ENCODE measurements at places on chromosomes 3 and 15.

DNA sequence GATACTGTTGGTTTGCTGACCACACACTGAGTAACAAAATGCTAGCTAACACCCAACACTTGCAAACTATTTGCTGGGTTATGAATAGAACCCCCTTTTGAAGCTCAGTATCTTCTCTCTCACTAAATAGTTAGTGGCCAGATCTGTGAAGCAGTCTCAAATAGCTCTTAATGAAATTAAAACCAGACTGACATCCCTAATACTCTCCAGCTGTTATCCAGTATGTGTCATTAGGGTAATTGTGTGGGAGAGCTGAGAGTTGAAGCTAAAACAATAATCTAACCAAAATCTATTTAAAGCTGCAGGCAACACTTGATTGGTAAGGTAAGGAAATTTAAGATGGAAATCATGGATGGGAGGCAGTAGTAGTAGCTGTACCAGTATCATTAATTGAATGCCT lies 110.4 kb upstream of the RORA start:
- no peak for DNase-seq

GRCh38 chr3:94162700-94163099 lies 99.8 kb downstream of the NSUN3 start:
- DNase-seq: no peak

- no peak for DNase-seq
These were observed 11.9 kb upstream of the TF start for GRCh38 chr3:133734305-133734704.

DNA sequence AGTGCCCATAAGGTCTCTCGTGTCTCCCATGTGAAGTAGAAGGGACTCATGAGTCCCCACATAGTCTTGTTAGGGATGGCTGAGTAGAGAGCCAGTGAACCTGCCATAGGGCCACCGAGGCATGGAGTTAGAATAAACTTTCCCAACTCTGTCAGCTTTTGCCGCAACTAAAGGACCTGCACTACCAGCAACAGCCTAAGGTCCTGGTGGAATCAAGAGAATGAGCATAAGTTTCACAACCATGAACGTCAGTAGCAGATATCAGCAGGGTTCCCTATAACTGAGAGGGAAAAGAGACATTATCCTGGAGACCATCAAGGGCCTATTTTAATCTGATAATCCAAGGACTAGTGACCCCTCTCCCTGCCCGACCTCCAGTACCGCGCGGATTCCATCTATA lies 60.3 kb upstream of the FNDC3B start:
- DNase-seq: no peak

GRCh38 chr3:190239325-190239724 lies 82.9 kb downstream of the CLDN1 start:
- no peak for DNase-seq

GRCh38 chr3:120424976-120425570 lies 25.7 kb downstream of the FSTL1 start:
- no peak for DNase-seq

DNA sequence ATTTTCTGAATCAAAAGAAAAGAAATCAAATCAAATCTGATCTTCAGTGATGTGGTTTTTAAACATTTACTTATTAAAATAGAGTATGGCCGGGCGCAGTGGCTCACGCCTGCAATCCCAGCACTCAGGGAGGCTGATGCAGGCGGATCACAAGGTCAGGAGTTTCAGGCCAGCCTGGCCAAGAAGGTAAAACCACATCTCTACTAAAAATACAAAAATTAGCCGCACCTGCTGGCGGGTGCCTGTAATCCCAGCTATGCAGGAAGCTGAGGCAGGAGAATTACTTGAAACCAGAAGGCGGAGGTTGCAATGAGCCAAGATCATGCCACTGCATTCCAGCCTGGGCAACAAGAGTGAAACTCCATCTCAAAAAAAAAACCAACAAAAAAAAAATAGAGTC lies 169.1 kb downstream of the ULK4 start:
- DNase-seq: no peak

DNA sequence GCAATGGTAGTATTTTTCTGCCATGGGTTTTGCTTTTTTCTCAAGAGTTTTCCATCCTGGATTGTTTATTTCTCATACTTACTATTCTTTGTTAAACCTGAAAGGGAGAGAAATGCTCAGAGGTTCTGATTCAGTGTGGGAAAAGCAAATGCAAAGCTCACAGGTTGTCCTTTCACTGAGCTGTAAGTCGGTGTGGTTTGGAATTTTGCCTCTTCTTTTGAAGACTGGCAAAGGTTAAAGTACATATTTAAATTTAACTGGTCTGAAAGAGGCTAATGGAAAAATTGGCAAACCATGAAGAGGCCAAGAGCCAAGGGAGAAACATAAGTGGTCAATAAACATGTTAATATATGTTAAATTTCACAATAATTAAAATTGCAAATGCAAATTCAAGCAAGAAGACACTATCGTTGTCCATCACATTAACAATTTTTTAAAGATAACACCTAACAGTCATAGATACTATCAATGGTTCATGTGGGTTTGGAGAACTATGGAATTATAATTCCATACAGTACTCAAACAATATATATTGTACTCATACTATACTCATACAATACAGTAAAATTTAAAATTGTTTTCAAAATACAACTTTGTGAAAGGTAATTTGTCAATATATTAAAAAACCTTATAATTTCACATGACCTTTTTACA lies 246.8 kb upstream of the STT3B start:
- DNase-seq: no peak

DNA sequence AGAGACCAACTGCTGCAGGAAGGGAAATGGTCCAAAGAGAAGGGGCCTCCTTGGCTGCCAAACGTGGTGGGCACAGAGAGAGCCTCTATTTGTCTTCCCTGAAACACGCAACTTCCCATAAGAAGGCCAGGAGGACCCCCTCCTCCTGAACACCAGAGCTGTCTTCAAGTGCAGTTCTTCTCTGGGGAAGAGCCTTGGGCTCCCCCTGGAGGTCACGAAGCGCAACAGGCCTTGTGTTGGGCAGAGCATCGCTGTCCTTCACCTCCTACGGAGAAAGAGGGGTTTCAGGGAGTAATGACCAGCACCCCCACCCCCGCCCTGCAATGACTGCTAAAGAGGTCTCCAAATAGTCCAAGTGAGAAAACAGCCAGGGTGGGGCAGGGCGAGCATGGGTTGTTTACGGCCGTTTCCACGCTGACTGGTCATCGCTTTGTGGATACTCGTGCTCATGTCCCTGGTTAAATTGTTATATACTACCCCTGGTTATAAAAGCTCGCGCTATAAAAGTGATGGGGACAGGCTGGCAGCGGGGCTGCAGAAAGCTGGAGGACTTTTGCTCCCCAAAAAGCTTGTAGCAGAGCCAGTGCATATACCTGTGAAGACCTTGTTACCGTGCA lies 397.5 kb upstream of the ATP10A start:
- DNase-seq: no peak

- DNase-seq: no peak
These were observed 434.5 kb downstream of the MFSD1 start for GRCh38 chr3:159236321-159236720.

DNA sequence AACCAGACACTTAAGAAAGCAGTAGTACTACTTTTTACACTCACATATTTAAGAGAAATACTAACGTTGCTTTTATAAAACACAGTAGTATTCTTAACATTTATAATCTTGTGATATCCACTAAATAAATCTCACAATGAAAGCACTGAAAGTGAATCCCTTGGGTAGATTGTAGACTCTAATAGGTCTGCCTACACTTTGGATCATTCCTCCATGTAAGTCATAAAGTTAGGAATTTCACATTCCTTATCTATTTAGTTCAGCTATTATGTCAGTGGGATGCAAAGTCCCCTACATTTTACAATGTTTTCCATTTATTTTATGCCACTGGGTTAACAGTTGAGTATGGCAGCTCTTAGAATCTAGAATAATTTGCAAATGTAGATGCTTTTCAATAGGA lies 330.7 kb downstream of the LSAMP start:
- DNase-seq: no peak

DNA sequence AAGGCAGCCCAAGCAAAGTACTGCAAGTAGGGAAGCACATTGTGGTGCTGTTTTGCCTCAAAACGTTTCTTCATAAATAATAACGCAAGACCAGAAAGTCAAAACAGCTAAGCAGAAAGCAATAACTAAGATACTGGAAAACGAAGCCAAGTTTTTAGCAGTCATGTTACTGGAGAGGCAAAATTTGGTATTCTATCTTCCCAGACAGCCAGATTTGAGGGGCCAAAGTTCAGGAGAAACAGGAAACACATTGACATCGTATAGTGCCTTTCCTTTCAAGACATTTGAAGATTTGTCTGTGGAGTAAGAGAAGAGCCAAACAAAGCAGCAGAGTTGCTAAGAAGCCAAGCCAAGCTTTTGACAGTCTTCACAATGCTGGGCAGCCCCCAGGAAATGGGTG lies 843.6 kb upstream of the NECTIN3 start:
- no peak for DNase-seq

DNA sequence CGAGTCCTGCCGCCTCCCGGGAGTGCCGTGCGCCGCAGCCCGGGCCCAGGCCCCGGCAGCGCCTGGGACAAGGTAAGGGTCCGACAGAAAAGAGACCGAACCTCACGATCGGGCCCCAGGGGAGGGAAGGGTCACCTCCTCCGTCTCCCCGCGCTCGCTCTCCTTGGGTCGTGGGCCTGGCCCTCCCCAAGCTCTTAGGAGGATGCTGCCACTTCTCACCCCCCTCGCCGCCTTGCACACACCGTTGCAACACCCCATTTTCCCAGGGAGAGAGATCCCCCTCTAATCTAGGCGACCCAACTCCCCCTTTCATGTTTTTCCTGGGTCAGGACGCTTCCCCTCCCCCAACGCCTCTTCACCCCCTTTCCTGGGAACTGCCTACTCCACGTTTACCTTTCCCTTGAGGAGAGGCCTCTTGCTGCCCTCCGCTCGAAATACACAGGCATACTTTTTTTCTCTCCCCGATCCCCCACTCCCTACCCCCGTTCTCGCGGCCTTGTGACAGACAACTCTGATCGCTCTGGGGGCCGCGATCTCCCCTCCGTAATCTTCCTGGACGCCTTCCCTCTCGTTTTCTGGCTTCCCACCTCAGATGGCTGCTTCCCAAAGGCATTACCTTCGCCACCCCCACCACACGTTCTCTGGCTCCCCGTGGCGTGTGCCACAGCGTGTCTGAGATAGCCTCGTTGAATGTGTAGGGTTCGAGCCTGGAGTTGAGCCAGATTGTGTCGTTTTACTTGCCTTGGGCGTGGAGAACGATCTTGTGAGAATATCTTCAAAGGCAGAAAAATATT lies 688 bp downstream of the SETD5 start:
- DNase-seq: peak; percentile 17

GRCh38 chr3:137204409-137204808 lies 246.6 kb downstream of the IL20RB start:
- DNase-seq: no peak

DNA sequence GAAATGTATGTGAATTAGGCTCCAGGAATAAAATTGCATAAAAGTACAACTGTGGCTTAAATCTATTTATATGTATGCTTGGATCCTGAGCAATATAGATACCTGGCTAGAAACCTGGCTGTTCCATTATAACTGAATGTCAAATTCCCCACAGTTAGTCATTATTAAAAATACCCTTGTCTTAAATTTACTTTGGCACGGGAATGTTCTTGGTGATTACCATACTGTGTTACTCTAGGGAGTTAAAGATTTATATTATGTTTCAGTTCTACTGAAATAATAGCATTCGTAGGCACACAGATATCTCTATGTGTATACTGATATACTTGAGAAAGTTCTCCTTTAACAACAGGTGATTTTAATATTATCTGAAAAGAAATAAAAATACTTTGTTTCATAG lies 394.1 kb downstream of the PTPRG start:
- no peak for DNase-seq

DNA sequence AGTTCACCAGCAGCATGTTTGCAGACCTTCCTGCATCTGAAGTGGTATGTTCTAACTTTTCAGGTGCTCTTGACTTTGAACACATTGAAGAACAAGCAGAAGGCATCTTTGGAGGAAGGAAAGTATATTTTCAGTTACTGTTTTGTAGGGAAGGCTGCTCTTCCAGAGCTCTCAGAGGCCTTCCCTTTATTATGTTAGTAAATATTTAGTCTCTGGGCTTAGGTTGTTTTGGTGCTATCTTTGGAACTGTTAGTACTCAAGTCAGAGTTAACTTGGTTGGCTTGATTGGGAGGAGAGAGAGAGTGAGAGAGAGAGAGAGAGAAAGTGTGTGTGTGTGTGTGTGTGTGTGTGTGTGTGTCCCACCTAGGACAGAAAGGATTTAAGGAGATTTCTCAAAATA lies 188.2 kb downstream of the ITPR1 start:
- no peak for DNase-seq

DNA sequence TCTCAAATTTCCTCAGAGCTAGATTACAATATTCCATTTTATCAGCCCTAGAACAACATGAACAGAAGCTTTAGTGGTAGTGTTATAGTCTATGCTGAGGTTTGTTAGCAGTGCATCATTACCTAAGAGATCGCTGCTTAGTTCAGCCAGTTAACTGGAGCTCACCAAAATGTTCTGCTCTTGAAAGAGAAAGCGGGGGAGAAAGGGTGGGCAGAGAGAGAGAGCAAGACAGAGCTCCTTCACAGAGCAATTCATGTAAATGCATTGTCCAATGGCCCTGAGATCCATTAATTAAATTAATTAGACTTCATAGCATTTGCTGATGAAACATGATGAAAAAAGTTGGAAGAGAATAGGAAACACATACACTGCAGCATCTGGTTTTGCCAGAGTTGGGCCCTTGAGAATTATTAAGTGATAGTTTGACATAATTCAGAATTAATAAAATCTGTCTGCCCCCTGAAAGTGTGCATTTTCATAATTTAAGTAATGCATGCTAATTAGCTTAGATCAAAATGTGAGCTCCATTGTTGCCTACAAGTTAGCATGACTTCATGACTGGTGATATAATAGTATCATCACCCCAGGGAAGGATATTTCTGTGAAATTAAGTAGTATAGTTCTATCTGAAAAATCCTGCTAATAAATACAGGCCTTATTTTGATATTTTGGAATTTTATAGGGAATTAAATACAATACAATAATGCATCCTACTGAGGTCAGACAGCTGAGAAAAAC lies 86.9 kb upstream of the LYSMD4 start:
- no peak for DNase-seq

GRCh38 chr3:123769356-123769743 lies 114.8 kb downstream of the MYLK start:
- DNase-seq: no peak

- no peak for DNase-seq
These were observed 38.8 kb upstream of the MLF1 start for GRCh38 chr3:158532099-158532734.

GRCh38 chr3:481680-482079 lies 285.1 kb downstream of the CHL1 start:
- no peak for DNase-seq

GRCh38 chr15:89051875-89052274 lies 36.4 kb upstream of the ABHD2 start:
- no peak for DNase-seq

- no peak for DNase-seq
These were observed 246.5 kb upstream of the PEX5L start for GRCh38 chr3:180283251-180283650.

DNA sequence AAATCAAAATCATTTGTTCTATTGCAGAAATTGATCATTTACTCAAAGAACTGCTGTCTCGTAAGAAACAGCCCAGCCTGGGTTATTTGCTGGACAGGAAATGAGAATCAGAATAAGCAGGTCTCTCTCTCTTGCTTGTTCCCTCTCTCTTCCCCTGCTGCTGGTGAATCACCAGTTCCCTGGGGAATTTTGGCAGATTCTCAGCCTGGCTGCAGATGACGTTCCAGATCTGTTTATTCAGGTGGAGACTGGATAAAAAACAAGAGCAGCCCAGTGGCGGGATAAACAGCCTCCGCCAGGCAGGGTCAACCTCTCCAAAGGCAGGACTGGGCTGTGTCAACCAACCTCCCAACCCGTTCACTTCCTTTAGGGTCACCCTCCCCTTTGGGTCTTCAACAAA lies 72.1 kb downstream of the LRIG1 start:
- no peak for DNase-seq

GRCh38 chr3:53226841-53227407 lies 28.9 kb downstream of the TKT start:
- DNase-seq: no peak
